AG04450 (cell line): ENCODE measurements at places on chromosomes 2 and 18.

- no peak for DNase-seq
These were observed 492.4 kb upstream of the LRATD1 start for GRCh38 chr2:14140009-14140550.

GRCh38 chr2:134021830-134022524, 231.9 kb upstream of the MGAT5 start:
- DNase-seq: no peak

DNA sequence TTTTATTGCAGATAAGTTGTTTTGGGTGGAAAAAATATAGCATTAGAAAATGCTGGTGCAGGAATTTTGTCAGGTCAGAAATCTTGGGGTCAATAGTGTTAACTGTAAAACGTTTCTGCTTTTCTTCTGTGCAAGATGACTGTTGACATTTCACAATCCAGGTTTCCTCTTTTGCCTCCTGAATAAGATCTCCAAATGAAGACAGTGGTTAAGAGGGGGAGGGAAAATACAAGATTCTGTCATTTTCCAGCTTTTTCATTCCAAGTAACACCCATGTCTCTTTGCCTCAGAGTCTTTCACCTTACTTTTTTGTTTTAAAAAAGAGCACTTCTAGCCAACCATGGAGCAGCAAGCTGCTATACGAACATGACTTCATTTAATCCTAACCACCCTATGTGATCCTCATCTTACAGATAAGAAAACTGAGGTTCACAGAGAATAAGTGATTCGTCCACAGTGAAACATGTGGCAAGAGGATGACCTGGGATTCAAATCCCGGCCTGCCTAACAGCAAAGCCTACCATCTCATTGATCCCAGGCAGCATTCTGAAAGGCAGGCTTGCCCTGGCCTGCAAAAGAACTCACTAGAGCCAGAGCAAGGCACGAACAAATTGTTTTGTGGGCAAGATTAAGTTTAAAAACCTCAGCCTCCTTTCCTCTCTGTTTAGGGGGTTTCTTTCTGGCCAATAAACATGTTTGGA, 3.0 kb downstream of the PLEK start:
- DNase-seq: no peak

- no peak for DNase-seq
These were observed 448.3 kb upstream of the SLC14A2 start for GRCh38 chr18:45166836-45167551.

DNA sequence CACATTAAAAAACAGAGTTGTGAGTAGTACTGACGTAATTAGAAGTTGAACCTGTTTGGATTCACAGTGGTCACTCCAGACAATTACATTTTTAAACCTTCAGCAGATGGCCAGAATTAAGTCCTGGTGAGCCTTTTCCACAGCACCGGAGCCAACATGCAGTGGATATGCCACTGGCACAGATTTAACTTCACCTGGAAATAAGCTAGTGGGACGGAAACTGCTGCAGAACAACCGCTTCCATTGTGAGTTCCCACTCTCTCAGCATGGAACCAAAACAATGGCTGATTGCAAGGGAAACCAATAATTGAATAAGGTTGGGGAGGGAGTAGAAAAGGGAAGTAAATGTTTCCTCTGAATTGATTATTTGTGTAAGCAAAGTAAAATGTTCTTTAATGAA, 515.1 kb downstream of the STK39 start:
- no peak for DNase-seq

- DNase-seq: no peak
These were observed 167.9 kb upstream of the NXPH2 start for GRCh38 chr2:138948070-138948539.

GRCh38 chr18:7089369-7089768, 28.2 kb downstream of the LAMA1 start:
- DNase-seq: no peak
